Activated T-cell treated with anti-CD3 and anti-CD28 coated beads, Interleukin-2, amount 50 U/mL, for 1 hour (primary cell): ENCODE measurements at places on chromosomes 6 and 20.

GRCh38 chr6:44078827-44079671 lies 48.2 kb downstream of the MRPL14 start:
- DNase-seq, result peak; percentile 69

DNA sequence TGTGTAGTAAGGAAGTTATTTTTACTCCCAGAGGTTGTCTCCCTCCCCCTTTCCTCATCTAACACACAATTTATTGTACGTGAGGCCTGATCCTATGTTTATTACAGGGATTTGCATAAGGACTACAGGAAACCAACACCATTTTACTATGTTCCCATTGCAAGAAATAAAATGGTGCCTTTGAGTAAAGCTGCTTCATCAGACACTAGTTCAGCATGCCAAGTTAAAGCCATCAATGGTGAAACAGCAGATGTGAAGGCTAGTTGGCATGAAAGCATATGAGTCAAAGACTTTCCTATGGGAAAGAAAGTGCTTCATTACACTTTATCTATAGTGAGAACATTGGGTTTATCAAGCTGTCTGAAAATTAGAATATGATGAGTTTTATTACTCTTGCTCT lies 543.0 kb downstream of the GRIK2 start:
- DNase-seq, result no peak

DNA sequence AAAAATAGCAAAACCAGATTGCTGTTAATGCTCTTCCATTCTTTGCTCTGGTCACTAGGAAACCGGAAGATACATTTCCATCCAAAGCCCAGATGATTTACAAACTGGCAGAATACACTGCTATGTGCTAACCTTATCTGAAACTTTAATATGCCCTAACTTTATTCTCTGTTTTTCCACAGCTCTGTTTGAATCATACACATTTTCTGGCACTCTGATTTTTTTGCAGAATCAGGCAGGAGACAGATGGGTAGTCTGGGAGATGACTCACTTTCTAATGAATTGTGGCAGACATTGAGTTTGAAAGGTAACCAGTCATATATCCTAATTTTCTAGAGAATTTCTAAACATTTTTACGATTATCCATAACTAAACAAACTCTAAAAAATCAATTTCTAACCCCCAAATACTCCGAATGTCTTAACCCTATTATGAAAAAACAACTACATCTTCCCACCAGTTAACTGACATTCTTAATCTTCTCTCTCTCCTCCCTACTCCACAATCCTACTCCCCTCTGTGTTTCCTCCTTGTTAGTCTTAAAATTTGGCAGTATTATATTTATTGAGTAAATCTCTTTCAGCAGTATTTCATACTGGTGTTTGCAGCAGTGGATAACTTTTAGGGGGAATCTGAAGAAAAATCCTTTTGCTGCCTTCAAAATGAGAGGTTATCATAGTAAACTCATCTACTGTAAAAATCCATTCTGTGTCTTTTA lies 63.5 kb downstream of the MAN1A1 start:
- DNase-seq, result no peak

DNA sequence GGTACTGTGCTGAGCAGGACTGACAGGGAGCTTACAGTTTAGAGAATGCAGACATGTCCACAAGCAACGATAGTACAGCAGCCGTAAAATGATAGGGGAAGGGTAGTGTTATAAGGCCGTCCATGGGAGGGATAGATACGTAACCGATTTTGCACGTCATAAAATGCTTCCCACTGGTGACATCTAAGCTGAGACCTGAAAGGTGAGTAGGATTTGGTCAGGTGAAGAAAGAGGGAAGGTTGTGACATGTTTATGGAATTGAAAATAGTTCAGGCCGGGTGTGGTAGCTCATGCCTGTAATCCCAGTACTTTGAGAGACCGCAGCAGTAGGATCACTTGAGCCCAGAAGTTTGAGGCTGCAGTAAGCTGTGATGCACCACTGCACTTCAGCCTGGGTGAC lies 25.6 kb downstream of the SNX9 start:
- no peak for DNase-seq

DNA sequence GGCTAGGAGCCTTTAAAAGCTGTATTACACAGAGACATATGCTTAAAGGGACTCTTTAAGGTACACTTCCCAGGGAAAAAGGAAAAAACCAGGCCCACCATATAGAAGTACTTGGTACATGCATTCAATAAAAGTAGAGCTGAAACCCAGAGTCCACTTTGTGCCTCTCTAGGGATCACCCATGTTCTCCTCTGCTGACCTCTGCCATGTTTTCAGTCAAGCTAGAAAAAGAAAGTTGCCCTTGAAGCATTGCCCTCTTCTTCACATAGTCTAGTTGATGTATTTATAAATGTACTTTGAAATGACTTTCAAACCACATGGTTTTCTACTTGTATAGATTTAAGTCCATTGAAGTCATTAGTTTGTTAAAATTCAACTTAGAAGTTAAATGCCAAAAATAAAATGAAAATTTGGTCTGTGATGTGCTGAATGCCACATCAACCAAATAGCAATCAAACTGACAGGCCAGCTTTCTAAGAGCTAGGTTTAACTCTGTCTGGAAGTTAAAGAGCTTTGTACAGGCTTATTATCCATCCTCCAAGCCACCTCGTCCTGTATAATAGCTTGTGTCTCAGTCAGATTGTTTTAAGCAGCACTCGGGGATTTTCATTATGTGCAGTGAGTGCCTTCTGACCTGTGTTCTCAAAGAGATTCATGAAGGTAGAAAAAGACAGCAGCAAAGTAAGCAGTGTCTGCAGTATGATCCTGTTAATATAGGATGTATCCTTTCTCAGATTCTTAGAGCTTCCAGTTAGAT lies 238.6 kb upstream of the PLN start:
- DNase-seq, result no peak

DNA sequence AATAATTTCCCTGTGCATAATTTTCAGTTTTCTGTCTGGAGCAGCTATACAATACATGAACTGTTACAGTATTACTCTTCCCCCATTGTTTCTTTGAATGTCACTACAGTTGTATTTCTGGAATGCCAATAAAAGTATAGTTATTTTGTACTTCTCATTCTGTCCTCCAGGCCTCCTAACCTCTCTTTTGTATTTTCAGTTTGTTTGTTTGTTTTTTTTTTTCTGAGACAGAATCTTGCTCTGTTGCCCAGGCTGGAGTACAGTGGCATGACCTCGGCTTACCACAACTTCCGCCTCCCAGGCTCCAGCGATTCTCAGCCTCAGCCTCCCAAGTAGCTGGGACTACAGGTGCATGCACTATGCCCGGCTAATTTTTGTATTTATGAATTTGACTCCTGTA lies 16.8 kb upstream of the ARID1B start:
- DNase-seq, result no peak

DNA sequence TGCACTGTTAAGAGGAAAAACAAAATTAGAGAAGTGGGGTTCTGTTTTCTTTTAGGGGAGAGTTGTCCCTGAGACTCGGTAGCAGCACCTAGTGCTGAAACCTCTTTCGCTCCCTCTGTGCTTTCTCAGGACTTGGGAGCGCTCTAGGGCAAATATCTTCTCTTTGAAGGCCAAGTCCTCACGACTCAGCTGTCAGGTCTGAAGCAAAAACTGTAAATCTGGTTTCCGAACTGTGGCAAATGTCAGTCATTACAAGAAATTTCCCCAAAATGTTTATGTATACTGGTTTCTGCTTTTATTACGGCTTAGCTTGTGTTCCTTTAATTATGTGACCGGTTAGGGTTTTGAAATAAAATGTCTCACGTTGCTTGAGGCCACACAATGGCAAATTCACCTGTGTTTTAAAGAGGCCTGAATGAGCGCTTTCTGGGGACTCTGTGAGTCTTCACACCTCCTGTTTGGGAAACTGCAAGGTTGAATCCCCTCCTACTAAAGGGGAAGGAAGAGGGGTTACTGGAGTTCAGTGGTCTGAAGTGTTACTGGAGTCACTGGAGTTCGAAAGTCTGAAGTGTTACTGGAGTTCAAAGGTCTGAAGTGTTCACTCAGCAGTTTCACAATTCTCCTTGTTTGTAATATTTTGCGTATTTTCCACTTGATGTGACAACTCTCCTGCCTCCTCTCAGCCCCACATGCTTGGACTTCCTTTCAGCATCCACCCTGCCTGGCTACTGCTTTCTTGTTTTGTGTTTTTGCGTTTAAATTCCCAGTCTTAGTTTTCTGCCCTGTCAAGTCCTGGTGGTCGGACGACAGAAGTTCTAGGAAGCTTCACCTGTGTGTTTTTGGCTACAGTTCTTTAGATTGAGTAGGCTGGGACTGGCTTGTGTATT lies 1.6 kb downstream of the SMPDL3A start:
- no peak for DNase-seq

DNA sequence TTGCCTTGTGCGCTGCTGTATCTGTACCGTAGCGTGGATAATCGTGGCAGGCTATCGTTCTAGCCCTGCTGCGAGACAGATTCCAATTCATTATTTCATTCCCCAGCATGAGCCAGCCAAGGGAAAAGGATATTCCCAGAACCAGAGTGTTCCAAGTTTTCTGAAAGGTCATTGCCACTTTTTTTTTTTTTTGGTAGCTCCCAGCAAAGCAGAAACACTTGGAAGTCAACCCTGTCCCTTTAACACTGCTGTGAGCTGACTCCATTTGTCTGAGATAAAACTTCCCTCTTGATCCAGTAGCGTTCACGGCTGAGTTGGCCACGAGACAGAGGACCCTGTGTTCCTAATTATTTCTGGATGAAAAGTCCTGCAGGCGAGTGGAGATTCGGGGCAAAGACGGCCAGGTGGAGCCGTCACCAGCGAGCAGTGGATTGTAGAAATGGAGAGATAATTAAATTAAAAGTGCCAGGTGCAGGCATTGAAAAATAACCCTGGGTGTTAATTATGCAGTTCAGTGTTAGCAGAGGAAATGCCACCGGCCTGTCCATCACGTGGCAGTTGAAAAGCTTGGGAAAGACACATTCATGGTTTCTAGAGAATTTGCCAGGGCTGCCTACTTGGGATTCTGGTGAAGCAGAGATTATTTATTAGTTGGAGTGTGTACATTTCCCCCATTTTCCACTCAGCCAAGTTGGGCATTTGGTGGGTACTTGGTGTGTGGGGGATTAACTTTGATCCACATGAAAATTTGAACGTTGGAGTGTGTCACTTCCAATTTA lies 164.2 kb downstream of the SLC24A3 start:
- DNase-seq, result no peak

GRCh38 chr6:139028658-139029469 lies at the start of gene ABRACL:
ABRACL (plus strand) TSS chr6:139028745; CDS start chr6:139034161, 5,416 bp downstream.
- DNase-seq, result peak; percentile 70

DNA sequence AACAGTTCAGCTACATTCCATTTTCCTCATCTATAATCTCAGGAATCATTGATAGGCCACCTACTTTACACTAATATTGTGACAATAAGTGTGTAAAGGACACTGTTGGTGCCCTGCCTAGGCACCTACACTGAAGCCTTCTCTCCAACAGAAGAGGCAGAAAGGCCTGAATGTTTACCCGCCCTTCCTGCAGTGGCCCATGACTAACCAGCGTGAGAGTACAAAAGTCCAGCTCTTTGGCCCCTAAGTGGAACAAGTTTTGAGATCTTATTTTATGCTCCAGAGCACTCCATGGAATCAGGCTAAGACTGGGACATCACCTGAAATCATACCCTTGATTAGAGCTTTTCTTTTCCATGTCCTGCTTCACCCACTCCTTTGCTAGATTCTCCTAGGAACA lies 359.7 kb downstream of the ARHGAP18 start:
- no peak for DNase-seq

- no peak for DNase-seq
Measured at GRCh38 chr20:48782901-48783308, 44.9 kb downstream of the PREX1 start.

DNA sequence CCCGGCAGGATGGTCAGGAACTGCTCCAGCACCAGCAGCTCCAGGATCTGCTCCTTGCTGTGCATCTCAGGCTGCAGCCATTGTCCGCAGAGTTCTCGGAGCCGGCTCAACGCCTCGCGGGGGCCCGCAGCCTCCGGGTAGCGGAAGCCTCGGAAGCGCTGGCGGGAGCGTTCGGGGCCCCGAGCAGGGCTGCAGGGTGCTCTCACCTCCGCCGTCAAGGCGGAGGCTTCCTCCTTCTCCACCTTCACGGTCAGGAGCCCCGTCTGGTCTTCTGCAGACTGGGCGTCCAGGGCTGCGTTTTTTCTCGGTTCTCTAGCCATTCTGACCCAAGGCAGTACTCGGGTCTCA lies 434 bp downstream of the ZKSCAN4 start:
- no peak for DNase-seq

GRCh38 chr6:140271759-140272377 lies 897.4 kb upstream of the CITED2 start:
- no peak for DNase-seq

DNA sequence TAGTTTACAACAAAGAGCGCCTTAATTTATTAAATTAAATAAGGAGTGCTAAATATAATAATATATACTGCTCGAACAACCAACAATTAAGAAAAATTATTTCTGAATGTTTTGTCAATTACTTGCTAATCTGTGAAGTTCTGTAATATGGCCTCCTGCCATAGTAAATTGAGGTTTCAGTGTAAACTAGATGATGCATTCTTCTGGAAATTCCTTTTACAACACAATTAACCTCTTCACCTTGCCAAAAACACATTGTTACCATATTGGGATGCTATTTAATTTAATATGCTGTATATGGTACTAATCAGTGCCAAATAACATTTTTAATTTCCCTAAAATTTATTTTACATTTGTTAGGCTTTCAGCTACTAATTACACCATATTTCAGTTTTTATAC lies 808.4 kb upstream of the CITED2 start:
- DNase-seq, result no peak

GRCh38 chr6:10434235-10434634 lies 19.4 kb upstream of the TFAP2A start:
- no peak for DNase-seq

DNA sequence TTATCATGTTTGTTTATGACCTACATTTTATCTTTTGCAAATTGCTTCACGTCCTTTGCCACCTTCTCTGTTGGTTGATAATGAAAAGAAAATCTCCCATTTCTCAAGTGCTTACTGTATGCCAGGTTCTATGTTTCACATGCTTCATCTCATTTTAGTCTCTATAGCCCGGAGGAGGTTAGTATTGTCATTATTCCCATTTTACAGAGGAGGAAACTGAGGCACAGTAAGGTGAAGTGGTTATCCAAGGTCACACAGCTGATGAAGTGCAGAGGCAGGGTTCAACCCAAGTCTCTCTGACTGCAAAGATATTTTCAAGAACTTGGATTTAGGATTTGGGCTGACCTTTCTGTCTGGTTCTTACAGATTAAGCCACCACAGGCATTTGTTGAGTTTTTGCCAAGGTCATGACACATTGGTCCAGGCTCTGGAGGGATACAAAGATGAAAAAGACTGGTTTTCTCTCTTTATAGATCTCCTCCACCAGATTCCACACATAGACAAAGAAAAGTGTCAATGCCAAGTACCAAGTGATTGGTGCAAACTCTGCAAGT lies 20.6 kb downstream of the CNBD2 start:
- DNase-seq, result no peak

DNA sequence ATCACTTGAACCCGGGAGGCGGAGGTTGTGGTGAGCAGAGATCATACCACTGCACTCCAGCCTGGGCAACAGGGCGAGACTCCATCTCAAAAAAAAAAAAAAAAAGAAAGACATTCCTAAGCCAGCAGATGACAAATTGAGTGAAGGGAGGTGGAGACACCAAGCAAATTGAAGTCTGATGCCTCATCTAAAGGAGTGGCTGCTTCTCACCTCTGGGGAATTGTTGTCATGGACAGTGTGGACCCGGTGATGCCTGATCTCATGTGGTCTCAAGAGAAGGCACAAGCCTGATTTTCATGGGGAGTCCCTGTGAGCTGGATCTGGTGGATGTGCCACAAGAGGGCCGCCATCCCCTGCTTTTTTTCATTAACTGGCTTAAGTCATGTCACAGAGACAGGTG lies 272.0 kb downstream of the ZNF217 start:
- no peak for DNase-seq

- DNase-seq, result no peak
Measured at GRCh38 chr6:145032562-145033145, 702.7 kb downstream of the EPM2A start.
